ENCODE measurements at places on chromosomes 16 and 17. TPM values are rescaled to one million over a fixed set of nuclear protein-coding genes. Genes with fewer than 3 reads are reported as not detected.

ACSM2A gene
- not detected for total RNA-seq

ARHGAP44 gene
- not detected for total RNA-seq

TPSG1 gene
- total RNA-seq: not detected

CASKIN2 gene
- total RNA-seq: 1.7 TPM

GJD3 gene
- not detected for total RNA-seq

KRT27 gene
- not detected for total RNA-seq

NPIPB8 gene
- not detected for total RNA-seq

ELMO3 gene
- 4.0 TPM for total RNA-seq
